ENCODE measurements at places on chromosomes 13 and 19. TPM values are rescaled to one million over a fixed set of nuclear protein-coding genes. Genes with fewer than 3 reads are reported as not detected.
A peak's percentile ranks its signal among the peaks of the same experiment; 100 is the strongest.

- DNase-seq: no peak
- no peak overlapping the region for H3K27ac ChIP-seq
- H3K36me3 ChIP-seq: no peaks in the 10 kb centered on the region
- H3K27me3 ChIP-seq: no peaks in the 10 kb centered on the region
Observed at GRCh38 chr19:1566392-1567115, 1.6 kb downstream of the MEX3D start.

GRCh38 chr13:48159826-48160225, 64.9 kb upstream of the MED4 start:
- no peaks in the 10 kb centered on the region for H3K27me3 ChIP-seq
- peak overlapping the region; percentile 37 for H3K27ac ChIP-seq
- peaks cover 62% of the 10 kb centered on the region for H3K4me1 ChIP-seq

The ZNF850 gene
- total RNA-seq: 11.3 TPM

GRCh38 chr13:38648912-38649311, 38.0 kb upstream of the FREM2 start:
- no peak overlapping the region for H3K4me3 ChIP-seq
- no peak overlapping the region for H3K27ac ChIP-seq
- no peak for DNase-seq
- H3K27me3 ChIP-seq: peaks cover 3% of the 10 kb centered on the region
- no peaks in the 10 kb centered on the region for H3K36me3 ChIP-seq

GRCh38 chr13:78198821-78199220, 280.2 kb upstream of the EDNRB start:
- DNase-seq: no peak
- H3K36me3 ChIP-seq: no peaks in the 10 kb centered on the region
- no peak overlapping the region for H3K27ac ChIP-seq
- H3K27me3 ChIP-seq: peaks cover 5% of the 10 kb centered on the region
- H3K4me3 ChIP-seq: no peak overlapping the region
- no peaks in the 10 kb centered on the region for H3K4me1 ChIP-seq

The HCN2 gene
- 0.41 TPM for total RNA-seq

DNA sequence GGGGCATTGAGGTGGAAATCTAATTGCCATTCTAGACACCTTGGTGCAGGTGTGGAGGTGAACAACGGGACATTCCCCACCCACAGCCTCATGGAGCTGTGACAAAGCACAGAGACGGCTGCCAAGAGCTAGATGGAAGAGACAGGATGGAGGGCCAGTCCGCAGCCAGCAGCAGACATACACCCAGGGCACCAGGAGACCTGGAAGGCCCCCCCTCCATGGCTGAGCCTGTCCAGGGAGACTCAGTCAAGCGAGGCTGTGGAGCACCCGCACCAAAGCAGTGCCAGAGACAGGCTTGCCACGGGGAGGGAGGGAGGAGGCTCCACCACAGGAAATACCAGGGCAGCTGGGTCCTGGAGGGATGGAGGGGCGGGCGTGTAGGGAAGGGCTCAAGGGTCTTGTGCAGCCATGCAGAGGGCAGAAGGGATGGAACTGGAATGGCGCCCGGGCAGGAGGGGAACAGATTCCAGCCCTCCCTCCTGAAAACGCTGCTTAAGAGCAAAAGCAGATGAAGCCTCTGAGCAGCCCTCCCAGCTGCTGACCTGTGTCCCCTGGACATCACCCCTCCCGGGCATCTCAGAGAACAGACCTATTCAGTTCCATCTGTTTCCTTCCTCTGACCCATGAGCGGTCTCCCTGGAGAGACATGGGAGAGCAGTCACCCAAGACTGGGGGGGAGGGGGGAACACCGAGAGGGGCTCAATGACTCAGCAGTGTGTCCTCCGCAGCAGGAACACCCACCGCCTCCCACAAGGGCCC, 14.4 kb downstream of the EPS15L1 start:
- peaks cover 42% of the 10 kb centered on the region for H3K4me1 ChIP-seq
- H3K36me3 ChIP-seq: no peaks in the 10 kb centered on the region
- H3K27ac ChIP-seq: no peak overlapping the region
- no peaks in the 10 kb centered on the region for H3K27me3 ChIP-seq
- no peak overlapping the region for H3K4me3 ChIP-seq

GRCh38 chr19:33194886-33195644, 935 bp downstream of the LRP3 start:
- DNase-seq: no peak
- no peaks in the 10 kb centered on the region for H3K4me1 ChIP-seq
- no peak overlapping the region for H3K27ac ChIP-seq
- no peaks in the 10 kb centered on the region for H3K36me3 ChIP-seq

DNA sequence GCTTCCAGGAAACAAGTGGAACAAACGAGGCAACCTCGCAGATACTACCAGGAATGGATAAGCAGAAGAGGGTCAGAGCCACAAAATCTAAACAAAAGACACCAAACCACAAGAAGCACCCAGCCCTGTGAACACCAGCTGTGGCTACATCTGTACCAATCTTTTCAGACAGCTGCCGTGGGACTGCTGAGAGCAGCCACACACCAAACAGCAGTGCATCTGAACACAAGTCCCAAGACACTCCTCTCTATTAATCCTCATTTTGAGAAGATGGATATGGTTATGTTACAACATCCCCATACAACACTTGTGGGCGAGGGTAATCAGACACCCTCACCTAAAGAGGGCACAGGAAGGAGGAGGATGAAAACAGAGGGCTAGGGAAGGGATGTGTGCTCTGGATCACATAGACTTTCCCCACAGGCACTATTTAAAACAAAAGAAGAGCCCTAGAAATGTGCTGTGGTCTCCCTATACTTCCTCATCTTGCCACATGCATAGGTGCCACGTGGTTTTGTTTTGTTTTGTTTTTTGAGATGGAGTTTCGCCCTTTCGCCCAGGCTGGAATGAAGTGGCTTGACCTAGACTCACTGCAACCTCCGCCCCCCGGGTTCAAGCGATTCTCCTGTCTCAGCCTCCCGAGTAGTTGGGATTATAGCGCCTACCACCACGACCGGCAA, 41.6 kb upstream of the ZNF14 start:
- peaks cover 43% of the 10 kb centered on the region for H3K4me1 ChIP-seq
- H3K27me3 ChIP-seq: no peaks in the 10 kb centered on the region
- peaks cover 20% of the 10 kb centered on the region for H3K36me3 ChIP-seq
- no peak overlapping the region for H3K4me3 ChIP-seq

DNA sequence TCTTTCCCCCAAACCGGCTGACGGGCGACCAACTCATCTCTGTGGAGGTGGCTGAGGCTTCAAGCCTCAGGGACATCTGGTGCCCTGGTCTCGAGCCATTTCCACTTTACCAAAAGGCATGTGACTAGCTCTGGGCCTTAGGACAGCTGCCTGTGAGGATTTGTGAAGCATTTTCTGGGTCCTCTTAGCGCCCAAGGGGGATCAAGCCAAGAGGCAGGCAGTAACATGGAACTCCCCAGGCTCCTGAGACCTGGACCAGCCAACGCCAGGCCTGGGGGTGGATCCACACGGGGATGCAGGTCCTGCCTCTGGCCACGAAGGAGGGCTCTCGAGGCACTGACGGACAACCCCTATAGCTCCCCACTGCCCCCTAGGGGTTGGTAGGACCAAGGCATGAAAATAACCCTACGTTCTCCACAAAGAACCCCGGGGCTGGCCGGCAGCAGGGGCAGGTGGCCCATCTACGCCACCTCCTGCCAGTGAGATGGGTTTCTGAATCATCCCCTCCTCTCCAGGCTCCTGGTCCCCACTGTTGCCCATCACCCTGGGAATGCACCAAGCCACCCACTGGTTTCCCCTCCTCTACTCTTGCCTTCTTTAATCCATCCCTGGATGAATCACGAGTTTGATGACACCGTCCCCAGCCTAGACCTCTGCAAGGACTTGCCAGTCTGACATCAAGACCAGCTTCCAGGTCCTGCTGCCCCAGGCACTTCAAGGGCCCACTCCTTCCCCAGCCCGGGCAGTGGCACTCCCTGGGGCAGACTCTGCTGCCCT, 7.0 kb upstream of the MYDGF start:
- H3K27me3 ChIP-seq: no peaks in the 10 kb centered on the region
- peaks cover 6% of the 10 kb centered on the region for H3K36me3 ChIP-seq
- peak; percentile 16 for DNase-seq
- H3K4me3 ChIP-seq: no peak overlapping the region

- no peak for DNase-seq
- peaks cover 23% of the 10 kb centered on the region for H3K27me3 ChIP-seq
- no peak overlapping the region for H3K27ac ChIP-seq
- H3K4me3 ChIP-seq: no peak overlapping the region
- H3K36me3 ChIP-seq: no peaks in the 10 kb centered on the region
Observed at GRCh38 chr19:6705931-6706632, 14.4 kb downstream of the C3 start.

- no peak overlapping the region for H3K4me3 ChIP-seq
- no peaks in the 10 kb centered on the region for H3K36me3 ChIP-seq
- no peak overlapping the region for H3K27ac ChIP-seq
- H3K27me3 ChIP-seq: peaks cover 15% of the 10 kb centered on the region
- H3K4me1 ChIP-seq: no peaks in the 10 kb centered on the region
Observed at GRCh38 chr13:111940892-111941291, 126.1 kb upstream of the SOX1 start.

DNA sequence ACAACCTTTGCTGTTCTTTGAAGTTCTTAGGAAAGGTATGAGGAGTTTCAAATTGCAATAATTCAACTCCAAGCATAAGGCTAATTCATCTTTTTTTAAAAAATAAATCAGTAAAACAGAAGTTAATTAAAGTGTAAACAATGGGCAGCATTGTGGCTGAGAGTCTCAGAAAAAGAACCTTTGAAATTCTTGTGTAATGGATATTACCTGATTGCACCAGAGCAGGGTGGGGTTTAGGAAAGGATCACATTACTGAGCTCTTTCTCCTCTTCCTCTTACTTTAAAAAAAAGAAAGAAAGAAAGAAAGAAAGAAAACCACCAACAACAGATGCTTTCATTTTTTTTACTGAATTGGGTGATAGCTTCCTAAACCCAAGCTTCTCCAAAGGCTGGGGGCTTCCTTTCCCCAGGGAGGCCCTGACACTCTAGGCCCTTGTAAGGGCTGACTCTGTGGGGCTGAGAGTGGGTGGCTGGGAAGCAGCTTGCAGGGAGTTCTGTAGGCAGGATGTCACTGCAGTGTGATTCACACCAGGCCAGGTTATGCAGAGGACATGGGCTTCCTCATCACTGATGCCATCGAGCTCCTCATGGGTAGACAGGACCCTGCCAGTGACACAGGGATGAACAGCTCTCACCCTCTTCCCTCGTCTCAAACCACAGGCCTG, 564.5 kb downstream of the FGF9 start:
- peaks cover 7% of the 10 kb centered on the region for H3K4me1 ChIP-seq
- no peaks in the 10 kb centered on the region for H3K27me3 ChIP-seq
- peak; percentile 40 for DNase-seq
- H3K36me3 ChIP-seq: no peaks in the 10 kb centered on the region
- no peak overlapping the region for H3K4me3 ChIP-seq

DNA sequence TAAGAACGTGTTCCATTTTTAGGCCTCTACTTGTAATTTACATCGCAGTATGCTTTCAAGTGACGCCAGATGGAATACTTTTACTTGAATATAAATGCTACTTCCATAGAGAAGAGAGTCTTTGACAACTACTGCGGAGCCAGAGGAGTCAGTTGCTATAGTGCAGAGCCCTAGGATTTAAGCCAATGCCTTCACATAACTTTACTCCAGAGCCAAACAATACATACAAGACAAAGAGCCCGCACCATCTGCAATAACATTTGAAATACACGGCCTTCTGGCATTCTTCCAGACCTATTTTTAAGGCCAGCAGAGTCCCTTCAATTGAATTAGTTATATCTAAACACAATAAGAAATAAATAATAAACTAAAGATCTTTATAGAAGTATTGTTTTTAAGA, 59.4 kb downstream of the XPO4 start:
- peaks cover 2% of the 10 kb centered on the region for H3K4me1 ChIP-seq
- H3K36me3 ChIP-seq: peaks cover 24% of the 10 kb centered on the region

DNA sequence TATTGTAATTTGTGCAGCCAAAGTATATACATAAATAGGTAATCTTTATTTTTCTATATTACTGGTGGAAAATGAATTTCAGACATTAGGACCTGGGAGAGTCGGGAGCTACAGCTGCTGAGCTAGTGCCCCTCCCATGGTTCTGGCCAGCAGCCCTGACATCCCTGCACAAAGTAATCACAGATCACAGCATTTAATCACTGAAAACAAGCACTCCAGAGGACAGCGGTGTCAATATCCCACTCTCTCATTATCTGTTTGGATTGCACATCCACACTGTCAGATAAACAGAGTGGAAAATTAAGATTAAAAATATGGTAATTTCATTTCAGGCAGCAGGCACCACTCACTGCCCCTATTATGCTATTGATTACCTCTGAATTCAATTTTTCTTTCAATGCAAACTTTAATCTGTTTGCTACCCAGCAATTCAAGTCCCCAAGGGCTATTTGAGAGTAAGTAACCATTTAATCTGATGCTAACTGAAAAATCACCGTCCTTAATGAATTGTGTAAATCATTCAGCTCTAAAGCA, 254.1 kb upstream of the SOX21 start:
- H3K4me3 ChIP-seq: no peak overlapping the region
- no peak for DNase-seq
- H3K36me3 ChIP-seq: no peaks in the 10 kb centered on the region
- no peak overlapping the region for H3K27ac ChIP-seq

DNA sequence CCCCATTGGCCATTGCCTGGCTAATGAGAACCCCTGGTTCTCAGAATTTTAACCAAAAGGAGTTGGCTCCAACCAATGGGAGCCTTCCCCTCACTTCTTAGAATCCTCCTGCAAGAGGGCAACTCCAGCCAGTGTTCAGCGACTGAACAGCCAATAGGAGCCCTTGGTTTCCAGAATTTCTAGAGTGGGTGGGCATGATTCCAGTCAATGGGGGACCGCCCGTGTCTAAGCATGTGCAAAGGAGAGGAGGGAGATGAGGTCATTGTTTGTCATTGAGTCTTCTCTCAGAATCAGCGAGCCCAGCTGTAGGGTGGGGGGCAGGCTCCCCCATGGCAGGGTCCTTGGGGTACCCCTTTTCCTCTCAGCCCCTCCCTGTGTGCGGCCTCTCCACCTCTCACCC, 9.5 kb upstream of the SWSAP1 start:
- H3K27ac ChIP-seq: no peak overlapping the region
- H3K4me3 ChIP-seq: no peak overlapping the region
- no peak for DNase-seq
- H3K4me1 ChIP-seq: no peaks in the 10 kb centered on the region
- H3K27me3 ChIP-seq: no peaks in the 10 kb centered on the region

DNA sequence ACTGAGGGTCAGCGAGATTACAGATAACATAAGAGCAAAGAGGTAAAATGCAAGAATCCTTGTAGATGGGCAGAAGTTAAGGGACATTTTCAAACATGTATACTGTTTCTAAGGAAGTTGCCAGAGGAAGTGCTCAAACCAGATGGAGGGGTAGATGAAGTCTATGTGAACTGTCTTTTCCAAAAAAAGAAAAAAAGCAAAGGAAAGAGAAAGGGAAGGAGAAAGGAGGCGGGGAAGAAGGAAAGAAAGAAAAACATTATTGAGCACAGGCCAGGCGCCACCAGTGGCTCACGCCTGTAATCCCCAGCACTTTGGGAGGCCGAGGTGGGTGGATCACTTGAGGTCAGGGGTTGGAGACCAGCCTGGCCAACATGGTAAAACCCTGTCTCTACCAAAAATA, 5.3 kb downstream of the DMAC2 start:
- peaks cover 10% of the 10 kb centered on the region for H3K4me1 ChIP-seq
- no peak overlapping the region for H3K4me3 ChIP-seq
- peaks cover 10% of the 10 kb centered on the region for H3K36me3 ChIP-seq

- H3K4me1 ChIP-seq: peaks cover 4% of the 10 kb centered on the region
- no peak overlapping the region for H3K27ac ChIP-seq
Observed at GRCh38 chr13:26695360-26695705, 65.3 kb downstream of the GPR12 start.

The ZNF112 gene
- total RNA-seq: 0.17 TPM

The ZNF443 gene
- 4.1 TPM for total RNA-seq

Measured in activated naive CD4-positive, alpha-beta T cell treated with anti-CD3 and anti-CD28 coated beads for 36 hours (primary cell).